ENCODE measurements at places on chromosomes 5 and 9.

DNA sequence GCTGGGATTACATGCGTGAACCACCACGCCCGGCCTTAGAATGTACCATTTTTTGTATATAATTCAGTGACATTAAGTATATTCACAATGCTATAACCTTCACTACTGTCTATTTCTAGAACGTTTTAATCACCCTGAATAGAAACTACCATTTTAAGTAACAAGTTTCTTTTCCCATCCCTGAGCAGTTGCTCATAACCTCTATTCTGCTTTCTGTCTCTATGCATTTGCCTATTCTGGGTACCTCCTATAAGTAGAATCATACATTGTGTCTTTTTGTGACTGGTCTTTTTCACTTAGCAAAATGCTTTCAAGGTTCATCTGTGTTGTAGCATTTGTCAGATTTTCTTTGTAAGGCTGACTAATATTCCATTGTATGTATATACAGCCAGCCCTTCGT, 39.9 kb downstream of the DDX46 start:
- DNase-seq, result no peak

DNA sequence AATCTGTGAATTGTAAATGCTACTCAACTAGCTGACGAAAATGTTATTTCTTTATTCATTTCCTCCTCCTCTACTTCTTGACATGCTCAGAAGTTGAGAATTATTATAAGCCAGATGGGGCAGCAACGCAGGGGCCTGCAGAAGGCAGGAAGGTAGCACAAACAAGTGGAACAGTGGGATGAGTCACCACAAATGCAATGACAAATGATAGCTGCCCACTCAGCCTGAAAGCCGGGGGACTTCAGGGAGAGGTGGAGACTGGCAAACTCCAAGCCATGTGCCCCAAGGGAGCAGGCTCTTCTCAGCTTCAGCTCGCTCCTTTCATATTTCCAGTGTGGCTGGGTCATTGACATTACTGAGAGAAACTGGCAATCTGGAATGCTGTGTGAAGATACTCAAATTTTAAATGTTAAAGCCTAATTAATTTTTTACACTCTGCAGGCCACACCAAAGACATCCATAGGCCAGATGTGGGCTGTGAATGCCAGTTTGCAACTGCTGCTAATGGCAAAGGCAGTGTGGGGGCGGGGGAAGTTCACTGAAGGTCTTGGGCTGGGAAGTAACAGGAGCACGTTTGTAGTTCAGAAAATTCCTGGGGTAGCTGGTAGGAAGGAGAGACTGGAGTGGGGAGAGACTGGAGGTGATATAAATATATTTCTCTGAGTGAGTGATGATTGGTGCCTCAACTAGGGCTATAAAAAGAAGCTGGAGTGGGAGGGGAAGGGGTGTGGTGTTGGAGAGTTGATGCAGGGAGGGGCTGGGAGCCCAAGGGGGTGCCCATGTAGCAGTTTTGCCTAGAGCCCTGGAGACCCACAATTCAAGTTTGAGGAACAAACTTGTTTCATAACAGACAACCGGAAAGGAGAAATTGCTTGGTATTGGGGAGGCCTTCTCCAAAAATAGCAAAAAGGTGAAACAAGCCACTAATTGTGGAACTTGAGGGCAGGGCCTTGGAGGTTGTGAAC, 20.8 kb upstream of the ADRB2 start:
- DNase-seq, result no peak

- DNase-seq, result no peak
Measured at GRCh38 chr5:31771500-31771899, 132.6 kb downstream of the PDZD2 start.

DNA sequence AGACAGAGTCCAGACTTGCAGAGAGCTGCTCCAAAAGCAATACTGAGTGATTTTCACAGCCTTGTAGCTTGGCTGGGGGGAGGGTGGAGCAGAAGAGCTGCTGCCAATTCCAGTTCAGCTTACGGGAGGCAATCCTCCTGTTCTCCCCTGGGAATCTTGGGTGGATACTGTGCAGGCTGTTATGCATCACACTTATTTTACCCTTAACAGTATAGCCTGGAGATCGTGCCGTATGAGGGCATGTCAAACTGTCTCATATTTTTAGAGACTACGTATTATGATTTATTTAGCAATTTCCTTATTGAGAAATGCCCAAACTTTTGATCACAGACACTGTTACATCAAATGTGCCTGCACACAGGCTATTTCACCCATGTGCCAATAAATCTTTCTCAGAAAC, 85.2 kb downstream of the BASP1 start:
- DNase-seq, result no peak

GRCh38 chr5:89697581-89697980, 712.0 kb downstream of the CETN3 start:
- no peak for DNase-seq

- no peak for DNase-seq
Measured at GRCh38 chr5:155564541-155564940, 551.0 kb downstream of the KIF4B start.

GRCh38 chr9:8036914-8037524, 237.4 kb upstream of the DMAC1 start:
- DNase-seq, result no peak

DNA sequence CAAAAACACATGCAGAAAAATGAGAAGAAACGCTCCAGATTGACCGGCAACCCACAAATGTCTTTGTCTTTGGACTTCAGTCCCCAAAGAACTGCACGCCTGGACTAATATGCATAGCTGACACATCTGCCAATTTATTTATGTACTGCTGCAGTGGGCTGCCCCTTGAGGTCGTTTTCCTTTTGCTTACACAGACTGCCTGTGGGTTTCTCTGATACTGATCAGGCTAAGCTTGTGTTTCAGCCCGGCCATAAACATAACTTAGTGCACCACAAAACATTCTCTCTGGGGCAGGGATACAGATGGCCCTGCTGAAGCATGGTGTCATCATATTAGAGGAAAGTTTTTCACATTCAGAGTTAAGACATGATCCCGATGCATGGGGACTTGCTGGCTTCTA, 75.4 kb downstream of the NUDT12 start:
- DNase-seq, result no peak
